Activated T-helper 1 cell treated with anti-CD3 and anti-CD28 coated beads, Interleukin-12 subunit alpha, Interleukin-12 subunit beta, Interleukin-2, Interleukin-4 antibody, amounts not matched to agents 30 ng/mL and 10 ng/mL and 1 ng/mL, durations not matched to agents 14 hours and 24 hours and 36 hours (primary cell): ENCODE measurements at places on chromosomes 2 and 18.

- no peak for DNase-seq
Measured at GRCh38 chr18:75844146-75844545, 416.6 kb upstream of the SMIM21 start.

DNA sequence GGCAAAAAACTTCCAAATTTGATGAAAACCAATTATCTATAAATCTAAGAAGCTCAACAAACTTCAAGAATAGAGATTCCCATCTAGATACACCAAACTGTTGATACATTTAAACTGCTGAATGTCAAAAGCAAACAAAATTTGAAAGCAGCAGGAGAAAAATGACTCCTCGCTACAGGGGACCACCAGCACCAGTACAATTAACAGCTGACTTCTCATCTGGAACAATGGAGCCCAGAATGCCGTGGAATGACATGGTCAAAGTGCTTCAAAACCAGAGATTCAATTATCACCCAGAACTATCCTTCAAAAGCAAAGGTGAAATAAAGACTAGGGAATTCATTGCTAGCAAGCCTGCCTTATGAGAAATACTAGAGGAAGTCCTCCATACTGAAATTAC lies 11.6 kb downstream of the SRSF7 start:
- DNase-seq = no peak

DNA sequence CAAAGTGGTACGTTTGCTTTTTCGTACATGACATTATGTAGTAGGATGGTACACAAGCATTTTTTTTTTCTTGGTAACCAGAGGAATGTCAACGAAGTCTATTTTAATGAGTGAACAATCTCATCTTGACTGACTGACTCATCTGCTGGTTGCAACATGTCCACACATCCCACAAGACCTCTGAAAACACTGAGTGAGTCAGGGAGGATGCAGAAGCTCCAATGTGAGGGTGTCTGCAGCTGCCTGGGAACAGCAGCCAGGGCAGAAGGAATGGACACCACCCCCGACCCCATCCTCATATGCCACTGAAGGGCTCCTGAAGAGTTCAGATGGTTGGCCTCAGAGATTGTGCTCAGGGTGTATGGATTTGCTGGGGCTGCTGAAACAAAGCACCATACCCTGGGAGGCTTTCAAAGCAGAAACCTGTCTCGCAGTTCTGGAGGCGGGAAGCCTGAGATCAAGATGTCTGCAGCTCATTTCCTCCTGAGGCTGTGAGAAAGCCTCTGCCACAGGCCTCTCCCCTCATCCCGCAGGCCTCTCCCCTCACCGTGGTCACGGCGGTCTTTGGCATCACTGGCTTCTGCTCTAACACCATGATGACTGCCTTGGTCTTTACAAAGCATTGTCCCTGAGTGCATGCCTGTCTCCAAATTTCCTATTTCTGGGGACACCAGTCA lies 124.6 kb downstream of the LRATD1 start:
- no peak for DNase-seq

DNA sequence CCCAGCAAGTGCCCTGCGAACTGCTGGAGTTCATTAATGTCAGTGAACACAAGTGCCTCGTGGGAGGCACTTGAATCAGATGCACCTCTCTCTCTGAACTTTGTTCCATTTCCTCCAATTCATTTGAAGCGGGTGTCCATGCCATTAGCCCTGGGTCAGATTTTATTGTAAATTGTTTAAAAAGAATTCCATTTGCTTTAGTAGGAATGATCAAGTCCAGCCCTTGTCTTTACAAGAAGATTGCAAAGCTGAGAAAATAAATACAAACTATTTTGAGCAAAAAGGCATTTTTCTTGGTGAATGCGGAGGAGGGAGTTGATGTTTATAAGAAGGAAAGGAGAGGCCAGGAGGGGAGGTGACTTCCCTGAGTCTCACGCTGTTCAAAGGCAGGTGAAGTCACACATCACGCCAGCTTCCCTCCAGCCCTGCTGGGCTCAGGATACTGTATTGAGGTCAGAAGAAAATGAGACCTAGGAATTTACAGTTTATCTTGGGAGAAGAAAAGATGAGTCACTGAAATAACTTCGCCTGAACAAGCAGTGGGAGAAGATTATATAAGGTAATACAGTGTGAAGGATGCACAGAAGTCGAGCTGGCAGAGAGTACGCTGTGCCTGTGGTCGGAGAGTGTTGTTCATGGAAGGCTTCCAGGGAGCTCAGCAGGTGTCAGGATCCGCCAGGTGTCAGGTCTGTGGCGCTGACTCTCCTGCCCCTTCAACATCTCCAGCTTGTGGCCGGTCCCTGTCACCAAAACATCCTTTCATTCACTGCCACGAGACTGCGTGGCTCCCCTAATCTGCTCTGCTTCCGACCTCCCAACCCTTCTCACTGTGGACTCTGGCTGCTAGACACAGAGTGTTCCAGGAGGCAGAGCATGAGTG lies 36.5 kb downstream of the EFR3B start:
- DNase-seq = no peak

GRCh38 chr18:39627936-39628335 lies 2062.3 kb upstream of the CELF4 start:
- DNase-seq = no peak

DNA sequence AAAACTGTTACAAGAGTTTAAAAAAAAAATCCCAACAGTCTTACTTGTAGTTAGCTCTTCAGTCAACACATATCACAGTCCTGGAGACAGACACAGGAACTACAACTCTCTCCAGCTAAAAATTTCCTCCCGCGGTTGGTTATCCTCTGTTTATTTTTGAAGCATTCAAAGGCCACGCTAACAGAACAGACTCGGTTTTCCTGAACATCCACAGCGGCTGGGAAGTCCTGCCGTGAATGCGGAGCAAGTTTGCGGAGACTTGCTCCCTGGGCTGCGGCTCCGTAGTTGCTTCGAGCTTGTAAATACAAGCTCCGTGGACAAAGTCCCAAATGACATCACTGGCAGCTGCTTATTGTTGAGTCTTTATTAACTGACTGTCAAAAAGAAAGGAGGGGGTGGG lies at the start of gene NCKAP5:
TSS of gene NCKAP5 (minus strand) at position 292 of the 400 bp plus-strand sequence. CDS start 50,937 bp downstream, outside the sequence.
- no peak for DNase-seq

DNA sequence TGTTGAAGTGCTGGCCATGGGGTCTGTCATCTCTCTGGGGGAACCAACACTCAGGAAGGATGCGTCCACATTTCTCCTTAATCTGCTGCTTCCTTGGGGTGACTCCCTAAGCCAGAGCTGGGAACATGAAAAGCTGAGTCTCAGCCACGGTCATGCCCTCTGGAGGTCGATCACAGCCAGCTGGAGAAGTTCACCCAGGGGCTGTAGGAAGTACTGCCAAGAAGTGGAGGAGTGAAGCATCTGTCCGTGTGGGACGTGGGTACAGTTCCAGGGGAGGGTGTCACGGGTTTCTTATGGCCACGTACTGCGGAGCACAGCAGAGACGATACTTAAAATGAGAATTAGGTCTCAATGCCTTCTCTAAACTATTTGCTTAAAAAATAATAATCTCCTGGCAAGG lies 42.4 kb upstream of the IGFBP2 start:
- DNase-seq = no peak
